ENCODE measurements at places on chromosomes 12 and 14.

- DNase-seq = peak; percentile 94
These were observed 585 bp upstream of the TEAD4 start for GRCh38 chr12:2958432-2959191.

DNA sequence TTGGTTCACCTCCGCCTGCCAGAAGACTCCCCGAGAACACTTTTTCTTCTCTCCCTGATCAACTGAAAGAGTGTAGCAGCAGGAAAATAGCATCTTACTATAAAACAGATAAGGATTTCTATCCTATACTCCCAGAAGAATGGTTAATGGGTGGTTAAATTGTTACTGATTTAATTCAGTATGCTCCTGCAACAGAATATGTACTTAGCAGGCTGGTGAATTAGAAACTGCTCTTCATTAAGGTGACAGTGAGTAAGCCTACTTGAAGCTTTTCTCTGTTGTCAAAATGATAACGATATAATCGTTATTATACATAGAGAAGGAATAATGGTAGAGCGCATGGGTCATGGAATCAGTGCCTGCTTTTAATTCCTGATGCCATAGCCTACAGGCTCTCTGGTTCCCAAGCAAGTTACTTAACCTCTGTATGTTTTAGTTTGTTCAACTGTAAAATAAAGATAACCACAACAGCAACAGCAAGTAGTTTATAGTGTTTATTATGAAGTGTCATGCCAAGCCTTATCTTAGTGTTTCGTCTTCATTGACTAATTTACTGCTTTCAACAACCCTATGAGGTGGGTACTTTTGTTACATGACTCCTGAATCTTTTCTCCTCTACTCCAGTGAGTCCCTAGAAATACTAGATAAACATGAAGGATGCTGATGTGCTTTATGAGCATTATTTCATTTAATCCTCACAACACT lies 392.6 kb downstream of the CCDC91 start:
- no peak for DNase-seq

DNA sequence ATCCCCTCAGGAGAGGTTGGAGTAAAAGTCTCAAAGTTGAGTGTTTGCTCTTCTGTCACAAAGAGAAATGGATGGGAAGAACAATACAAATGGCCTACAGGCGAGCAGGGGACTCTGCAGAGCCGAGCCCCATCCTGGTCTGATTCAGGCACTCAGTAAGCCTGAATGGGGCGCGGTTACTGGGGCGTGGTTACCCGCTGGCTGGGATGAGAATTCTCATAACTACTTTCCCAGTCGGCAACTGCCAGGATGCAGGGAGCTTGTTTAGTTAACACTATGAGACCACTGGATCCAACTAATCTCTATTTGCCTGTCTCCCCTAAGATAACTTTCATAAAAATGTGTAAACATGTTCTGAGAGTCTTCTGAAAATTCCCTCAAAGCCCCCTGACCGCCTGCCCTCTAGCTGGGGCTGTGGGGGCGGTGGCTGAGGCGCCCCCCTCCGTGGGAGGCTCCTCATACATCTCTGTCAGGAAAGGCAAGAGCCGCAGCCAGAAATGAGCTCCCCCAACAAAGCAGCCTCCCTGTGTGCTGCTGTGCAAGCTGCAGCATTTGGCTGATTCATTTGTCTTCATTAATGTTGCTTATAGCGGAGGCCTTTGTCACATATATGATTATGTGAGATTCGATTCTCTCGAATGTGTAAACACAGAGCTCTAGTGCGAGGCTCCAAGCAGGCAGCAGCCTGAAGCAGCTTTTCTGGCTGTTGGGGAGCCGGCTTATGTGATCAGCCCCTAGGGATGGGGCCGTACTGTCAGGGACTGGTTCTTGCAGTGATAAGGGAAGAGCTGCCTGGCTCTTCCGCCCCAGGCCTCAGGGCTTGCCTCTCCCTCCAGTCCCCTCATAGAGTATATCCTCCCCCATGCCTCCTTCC lies 126.1 kb upstream of the ARHGAP5 start:
- no peak for DNase-seq

DNA sequence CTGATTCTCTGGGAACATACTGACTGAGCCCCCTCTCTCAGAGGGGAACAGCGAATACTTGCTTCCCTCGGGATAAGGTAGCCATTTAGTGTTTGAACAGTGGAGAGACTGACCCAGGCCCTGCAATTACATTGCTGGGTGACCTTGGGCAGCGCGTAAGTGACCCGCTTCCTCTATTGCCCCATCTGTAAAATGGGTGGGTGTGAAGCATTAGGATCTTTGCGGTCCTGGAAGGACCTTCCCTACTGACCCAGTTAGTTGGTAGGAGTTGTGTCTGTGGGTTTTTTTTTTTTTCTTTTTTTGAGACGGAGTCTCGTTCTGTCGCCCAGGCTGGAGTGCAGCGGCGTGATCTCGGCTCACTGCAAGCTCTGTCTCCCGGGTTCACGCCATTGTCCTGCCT lies 1.2 kb upstream of the KMT5A start:
- no peak for DNase-seq

- no peak for DNase-seq
These were observed 299.3 kb upstream of the RTL1 start for GRCh38 chr14:101202627-101203404.

DNA sequence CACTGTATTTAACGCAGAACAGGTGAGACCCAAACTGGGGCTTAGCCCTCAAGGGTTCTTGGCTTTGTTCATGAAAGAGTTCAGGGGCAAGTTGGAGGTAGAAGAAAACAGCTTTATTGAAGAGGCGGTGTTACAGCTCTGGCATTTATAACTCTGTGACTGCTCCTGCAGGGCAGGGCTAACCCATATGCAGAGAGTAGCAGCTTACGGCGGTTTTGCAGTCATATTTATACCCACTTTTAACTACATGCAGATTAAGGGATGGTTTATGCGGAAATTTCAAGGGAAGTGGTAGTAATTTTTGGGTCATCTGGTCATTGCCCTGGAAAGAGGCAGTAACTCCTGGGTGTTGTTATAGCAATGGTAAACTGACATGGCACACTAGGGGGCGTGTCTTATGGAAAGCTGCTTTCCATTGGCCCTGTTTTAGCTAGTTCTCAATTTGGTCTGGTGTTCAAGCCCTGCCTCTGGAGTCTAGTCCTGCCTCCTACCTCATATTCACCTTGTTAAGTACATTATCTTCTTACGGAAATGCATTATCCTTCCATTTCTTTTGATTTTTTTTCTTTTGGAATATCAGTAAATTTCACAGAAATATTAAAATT lies 1.8 kb upstream of the IAPP start:
- DNase-seq = no peak

GRCh38 chr14:75401361-75401760 lies 26.5 kb upstream of the JDP2 start:
- DNase-seq = no peak

- DNase-seq = no peak
These were observed 132.4 kb downstream of the GPR65 start for GRCh38 chr14:88137327-88137726.

GRCh38 chr12:67322580-67322979 lies 53.4 kb downstream of the CAND1 start:
- DNase-seq = no peak

GRCh38 chr14:100873096-100873482 lies 30.4 kb downstream of the RTL1 start:
- no peak for DNase-seq

- no peak for DNase-seq
These were observed 30.8 kb upstream of the BDKRB2 start for GRCh38 chr14:96173636-96174475.

DNA sequence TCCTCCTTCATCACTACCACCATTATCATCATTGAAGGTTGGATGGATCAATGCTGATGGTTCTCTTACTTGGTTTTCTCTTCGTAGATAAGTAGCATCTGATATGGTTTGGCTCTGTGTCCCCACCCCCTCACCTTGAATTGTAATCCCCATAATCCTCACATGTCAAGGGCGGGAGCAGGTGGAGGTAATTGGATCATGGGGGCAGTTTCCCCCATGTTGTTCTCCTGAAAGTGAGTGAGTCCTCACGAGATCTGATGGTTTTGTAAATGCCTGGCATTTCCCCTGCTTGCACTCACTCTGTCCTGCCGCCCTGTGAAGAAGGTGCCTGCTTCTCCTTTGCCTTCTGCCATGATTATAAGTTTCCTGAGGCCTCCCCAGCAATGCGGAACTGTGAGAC lies 172.4 kb upstream of the PWP1 start:
- DNase-seq = no peak

- no peak for DNase-seq
These were observed 34.6 kb downstream of the LMNTD1 start for GRCh38 chr12:25518512-25518911.

GRCh38 chr12:42679466-42679865 lies 89.9 kb upstream of the PRICKLE1 start:
- DNase-seq = no peak

DNA sequence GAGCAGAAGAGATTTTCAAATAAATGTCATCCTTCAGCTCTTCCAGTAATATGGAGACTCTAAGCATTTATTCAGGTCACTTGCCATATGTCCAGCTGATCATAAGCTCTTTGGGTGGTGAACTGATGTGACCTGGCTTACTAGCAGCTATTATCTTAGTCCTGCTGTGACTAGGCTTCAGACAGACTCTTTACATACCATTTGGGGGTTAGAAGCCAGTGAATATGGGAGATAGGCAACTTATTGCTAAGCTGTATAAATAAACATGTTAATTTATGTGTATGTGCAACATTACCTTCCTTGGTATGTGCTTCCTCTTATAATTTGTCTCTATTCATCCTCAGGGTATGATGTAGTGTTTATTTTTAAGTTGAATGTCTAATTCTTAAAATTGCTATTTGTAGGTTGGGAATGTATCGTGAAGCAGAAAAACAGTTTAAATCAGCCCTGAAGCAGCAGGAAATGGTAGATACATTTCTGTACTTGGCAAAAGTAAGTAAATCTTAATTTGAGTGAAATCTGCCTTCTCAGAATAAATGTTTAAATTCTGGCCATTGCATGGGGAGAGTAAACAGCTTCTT lies 32.4 kb downstream of the TTC8 start:
- DNase-seq = no peak

GRCh38 chr14:70714055-70714550 lies 72.4 kb downstream of the TTC9 start:
- DNase-seq = peak; percentile 46

DNA sequence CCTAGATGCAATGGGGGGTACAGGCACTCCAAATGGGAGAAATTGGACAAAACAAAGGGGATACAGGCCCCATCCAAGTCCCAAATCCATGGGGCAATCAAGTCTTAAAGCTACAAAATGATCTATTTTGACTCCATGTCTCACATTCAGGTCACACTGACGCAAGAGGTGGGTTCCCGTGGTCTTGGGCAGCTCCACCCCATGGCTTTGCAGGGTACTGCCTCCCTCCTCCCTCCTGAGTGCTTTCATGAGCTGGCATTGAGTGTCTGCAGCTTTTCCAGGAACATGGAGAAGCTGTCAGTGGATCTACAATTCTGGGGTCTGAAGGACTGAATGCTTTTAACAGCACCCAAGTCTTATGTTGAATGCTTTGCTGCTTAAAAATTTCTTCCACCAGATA lies 274.5 kb upstream of the LRIG3 start:
- DNase-seq = no peak

- DNase-seq = no peak
These were observed 1.5 kb downstream of the BMAL2 start for GRCh38 chr12:27334042-27334720.

Data from T47D (cell line).